ENCODE measurements at places on chromosomes 1 and 21. TPM values are rescaled to one million over a fixed set of nuclear protein-coding genes. Genes with fewer than 3 reads are reported as not detected.

DNA sequence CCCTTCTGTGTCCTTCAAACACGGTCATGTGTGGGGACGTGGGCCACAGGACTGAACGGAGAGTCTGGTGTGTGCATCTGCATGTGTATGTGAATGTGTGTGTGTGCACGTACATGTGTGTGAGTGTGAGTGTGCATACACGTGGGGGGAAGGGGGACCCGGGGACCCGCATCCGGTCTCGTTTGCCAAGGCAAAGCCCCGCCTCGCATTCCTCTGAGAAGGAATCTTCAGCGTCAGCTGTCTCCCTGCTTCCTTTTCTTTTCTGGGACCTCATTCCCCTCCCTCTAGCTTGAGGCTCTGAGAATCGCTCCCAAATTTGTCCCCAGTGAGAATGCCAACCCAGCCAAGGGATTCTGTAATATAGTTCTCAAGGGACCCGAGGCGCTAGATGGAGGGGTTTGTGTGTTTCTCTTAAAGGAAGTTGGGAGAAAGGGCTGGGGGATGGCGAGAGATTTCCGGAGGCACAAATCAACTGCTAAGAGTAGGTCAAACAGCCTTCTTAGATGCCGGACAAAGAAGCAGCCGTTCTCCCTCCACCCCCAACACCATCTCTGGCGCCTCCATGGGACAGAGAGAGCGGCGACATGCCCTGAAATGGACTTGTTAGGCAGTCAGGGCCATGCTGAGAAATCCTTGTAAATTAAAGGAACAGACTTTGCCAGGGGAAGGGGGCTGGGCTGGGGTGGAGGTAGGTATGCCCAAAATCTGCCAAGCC is 6.6 kb downstream of the IFFO2 start:
- peaks cover 96% of the 10 kb centered on the region for H3K4me1 ChIP-seq
- no peak for DNase-seq
- H3K4me3 ChIP-seq = peak overlapping the region; percentile 75
- peak overlapping the region; percentile 96 for H3K27ac ChIP-seq
- peaks cover 18% of the 10 kb centered on the region for H3K36me3 ChIP-seq

GRCh38 chr1:217495249-217495648 is 135.6 kb downstream of the GPATCH2 start:
- H3K4me3 ChIP-seq = no peak overlapping the region
- H3K27me3 ChIP-seq = no peaks in the 10 kb centered on the region
- H3K36me3 ChIP-seq = peaks cover 2% of the 10 kb centered on the region

Gene BTG3
- total RNA-seq = 44.1 TPM

DNA sequence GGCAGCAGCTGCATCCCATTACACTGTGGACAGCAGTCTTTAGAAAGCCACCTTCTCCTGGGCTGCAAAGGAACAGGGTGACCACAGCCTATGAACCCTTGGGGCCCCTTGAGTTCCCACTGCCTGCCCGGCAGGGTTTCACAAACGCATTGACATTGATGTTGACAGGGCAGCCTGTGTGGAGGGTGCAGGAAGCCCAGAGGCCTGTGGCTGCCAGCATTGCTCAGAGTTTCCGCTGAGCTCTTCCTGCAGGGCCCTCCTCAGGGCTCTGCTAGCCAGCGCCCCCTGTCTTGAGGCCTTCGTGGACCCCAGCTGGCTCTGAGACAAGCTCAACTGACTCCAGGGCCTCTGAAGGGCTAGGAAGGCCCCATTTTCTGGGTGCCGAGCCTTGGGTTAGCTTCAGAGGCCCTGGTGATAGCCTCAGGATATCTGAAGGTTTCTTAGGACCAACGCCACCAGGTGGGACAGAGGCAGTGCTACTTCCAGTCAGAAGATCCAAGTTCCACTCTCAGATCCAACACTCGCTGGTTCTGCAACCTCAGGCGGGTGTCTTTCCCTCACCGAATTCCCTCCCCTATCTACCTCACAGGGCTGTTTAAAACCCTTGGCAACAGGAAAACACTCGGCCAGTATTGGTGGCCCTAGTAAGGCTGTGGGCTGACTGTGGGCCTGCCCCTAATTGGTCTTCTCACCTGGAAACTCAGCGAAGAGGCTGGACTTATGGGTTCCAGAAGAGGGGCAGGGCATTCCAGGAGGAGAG is 27.2 kb upstream of the EPS8L3 start:
- peak overlapping the region; percentile 94 for H3K27ac ChIP-seq
- peak; percentile 83 for DNase-seq
- no peak overlapping the region for H3K4me3 ChIP-seq
- no peaks in the 10 kb centered on the region for H3K27me3 ChIP-seq
- H3K36me3 ChIP-seq = peaks cover 5% of the 10 kb centered on the region

Gene CNIH3
- 2.1 TPM for total RNA-seq

- H3K4me1 ChIP-seq = peaks cover 57% of the 10 kb centered on the region
- peaks cover 67% of the 10 kb centered on the region for H3K36me3 ChIP-seq
- H3K4me3 ChIP-seq = no peak overlapping the region
- no peak for DNase-seq
- H3K27me3 ChIP-seq = no peaks in the 10 kb centered on the region
- H3K27ac ChIP-seq = peak overlapping the region; percentile 31
Observed at GRCh38 chr1:101004670-101005069, 20.9 kb downstream of the DPH5 start.

Gene FAM167B
- 0.58 TPM for total RNA-seq

Gene LIX1L
- total RNA-seq = 57.5 TPM

Gene FCRL6
- total RNA-seq = 0.15 TPM

Gene PGLYRP4
- total RNA-seq = not detected
